ENCODE measurements at places on chromosomes 13 and 19.

DNA sequence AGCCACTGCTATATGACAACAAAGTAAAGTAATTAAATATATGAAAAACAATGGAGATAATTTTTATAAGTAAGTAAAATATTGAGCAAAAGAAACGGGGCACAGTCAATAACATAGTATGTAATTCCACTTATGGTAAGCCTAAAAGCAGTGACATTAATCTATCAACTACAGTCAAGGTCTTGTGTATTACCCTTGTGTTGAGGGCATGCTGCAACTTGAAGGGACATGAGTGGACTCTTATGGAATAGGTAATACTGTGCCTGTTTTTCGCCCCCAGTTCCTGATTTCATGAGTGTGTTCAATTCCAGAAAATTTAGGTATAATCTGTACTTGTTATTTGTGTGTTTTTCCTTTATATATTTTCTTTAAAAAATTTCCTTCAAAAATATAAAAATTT lies 201.3 kb upstream of the SLITRK6 start:
- DNase-seq = no peak

GRCh38 chr13:110574161-110574560 lies 12.6 kb upstream of the RAB20 start:
- DNase-seq = no peak

DNA sequence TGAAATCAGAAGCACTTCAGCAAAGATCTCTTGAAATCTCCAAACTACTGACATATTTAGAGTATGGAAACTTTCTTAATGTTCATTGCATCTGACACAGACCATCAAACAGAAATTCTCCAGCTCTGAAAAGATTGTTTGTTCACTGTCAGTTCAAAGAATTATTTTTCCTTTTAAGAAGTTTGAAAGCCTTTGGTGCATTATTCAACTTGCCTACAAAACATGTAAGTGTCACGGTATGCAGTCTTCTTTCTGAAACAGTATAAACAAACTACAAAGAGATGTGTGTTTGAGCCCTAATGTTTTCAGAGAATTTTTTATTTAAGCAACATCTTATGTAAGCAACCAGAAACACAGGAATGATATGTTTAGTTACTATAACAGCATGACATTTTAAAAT lies 125.4 kb downstream of the FGF14 start:
- no peak for DNase-seq

GRCh38 chr19:16425019-16425418 lies 46.8 kb downstream of the EPS15L1 start:
- DNase-seq = no peak

- peak; percentile 81 for DNase-seq
These were observed 20.2 kb upstream of the ERVV-1 start for GRCh38 chr19:52993342-52994178.

GRCh38 chr13:113488283-113488682 lies 2.2 kb downstream of the DCUN1D2 start:
- DNase-seq = no peak
